ENCODE measurements at places on chromosomes 16 and 17.

DNA sequence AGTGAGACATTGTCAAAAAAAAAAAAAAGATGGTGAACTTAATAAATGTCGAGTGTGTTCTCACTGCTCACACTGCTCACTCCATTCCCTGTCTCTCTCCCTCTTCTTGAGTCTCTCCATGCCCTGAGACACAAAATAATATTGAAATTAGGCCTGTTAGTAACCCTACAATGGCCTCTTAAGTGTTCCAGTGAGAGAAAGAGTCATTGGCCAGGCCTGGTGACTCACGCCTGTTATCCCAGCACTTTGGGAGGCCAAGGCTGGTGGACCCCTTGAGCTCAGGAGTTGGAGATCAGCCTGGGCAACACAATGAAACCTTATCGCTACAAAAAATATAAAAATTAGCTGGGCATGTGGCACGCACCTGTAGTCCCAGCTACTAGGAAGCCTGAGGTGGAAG lies 16.2 kb upstream of the CSF3 start:
- DNase-seq, result no peak

DNA sequence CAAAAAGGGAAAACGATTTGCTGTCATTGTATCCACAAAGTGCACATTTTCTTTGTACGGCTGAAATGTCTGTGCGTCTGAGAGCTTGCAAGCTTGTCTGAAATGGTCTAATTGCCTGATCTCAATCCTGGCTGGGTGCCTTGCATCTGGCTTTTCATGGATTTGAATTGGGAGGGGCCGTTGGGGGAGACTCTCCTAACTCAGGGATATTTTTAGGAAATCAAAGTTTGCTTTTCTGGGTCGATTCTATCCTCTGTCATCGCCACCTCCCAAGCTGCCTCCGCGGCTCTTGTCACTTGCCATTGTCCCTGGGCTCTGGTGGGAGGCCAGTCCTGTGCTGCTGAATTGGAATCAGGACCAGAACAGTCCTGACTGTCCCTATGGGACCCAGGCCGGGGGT lies 33.3 kb upstream of the MGAT5B start:
- DNase-seq, result no peak

- DNase-seq, result no peak
Measured at GRCh38 chr17:44992242-44992939, 24.3 kb upstream of the C1QL1 start.

- no peak for DNase-seq
Measured at GRCh38 chr16:55056585-55057401, 126.1 kb downstream of the IRX5 start.

DNA sequence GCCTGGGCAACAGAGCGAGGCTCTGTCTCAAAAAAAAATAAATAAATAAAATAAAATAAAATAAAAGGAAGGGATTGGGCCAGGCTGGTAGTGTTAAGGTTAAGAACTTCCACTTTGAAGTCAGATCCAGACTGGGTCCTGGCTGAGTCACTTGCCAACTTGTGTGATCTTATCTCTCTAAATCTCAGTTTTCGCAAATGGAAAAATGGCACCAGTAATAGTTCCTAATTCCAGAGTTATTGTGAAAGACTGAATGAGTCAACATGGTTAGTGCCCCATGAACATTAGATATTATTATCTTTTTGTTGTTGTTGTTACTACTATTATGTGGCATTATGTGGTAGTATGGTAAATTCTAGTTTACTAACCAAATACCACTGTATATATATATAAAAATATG lies 188.0 kb upstream of the AXIN2 start:
- DNase-seq, result no peak

DNA sequence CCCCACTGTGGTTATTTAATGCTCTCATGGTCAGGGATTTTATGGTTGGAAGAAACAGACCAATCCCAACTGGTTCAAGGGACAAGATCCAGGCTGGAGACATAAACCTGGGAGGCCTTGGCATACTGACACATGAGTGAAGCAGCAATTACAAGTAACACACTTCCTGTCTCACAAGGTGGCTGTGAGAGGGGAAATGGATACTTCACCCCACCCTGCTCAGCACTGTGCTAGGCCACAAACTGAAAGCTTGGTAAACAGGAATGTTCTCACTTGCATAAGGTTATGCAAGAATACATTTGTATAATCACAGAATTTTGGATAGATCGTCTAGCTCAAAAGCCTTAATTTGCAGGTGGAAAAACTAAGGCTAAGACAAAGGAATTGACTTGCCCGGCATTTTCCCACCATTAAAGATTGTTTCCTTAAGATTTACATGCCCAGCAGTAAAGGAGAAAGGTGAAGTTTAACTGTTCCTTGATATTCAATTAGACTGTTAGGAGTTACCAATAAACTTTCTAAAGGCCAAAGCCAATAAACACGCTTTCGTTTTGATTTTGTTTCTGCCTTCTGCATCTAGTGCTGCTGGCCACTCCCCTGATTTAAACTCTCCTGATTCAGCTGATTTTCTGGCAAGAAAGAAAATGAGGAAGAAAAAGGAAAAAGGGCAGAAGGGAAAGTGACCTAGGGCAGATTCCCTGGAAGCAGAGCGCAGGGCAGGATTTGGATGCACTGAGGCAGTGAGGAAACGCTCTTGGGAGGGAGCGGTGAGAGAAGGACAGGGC lies 215.6 kb upstream of the CDH5 start:
- no peak for DNase-seq

DNA sequence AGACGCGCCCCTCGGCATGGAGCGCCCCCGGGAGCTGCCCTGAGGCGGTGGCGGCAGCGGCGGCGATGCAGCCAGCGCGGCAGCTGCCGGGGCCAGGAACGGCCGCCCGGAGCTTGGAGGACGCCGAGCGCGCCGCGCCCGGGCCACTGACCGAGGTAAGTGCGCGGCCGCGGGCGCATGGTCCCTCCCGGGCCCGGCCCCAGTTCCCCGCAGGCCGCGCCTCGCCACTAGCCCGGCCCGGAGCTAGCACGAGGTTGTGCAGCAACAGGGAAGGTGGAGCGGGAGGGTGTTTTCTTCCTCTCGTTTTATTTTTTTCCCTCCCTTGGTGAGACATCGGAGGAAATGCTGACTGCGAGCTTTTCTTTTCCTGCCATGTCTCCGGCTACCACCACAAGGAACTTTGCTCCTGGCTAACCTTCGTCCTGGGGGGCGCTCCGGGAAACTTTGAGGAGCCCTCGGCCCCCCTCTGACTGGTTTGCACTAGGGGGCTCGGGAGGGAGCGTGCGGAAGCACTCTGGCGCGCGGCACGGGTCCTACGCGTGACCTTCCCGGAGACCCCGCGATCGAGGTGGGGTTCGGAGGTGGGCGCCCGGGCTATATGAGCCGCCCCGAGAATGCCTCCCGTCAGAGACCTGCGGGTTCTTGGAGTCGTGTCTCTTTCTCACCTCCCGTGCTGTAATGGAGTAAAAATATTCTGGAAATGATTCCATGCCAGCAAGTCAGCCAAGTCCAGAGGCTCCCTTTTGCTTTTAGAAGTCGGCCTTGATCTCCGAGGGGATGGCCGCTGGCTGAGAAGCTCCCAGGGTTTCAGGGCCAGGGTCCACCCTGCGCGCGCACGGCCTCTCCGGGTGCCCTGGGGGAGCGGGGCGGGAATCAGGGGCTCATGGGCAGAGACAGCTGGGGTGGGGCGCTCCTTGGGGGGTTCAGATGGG lies 868 bp downstream of the KCNJ12 start:
- DNase-seq, result no peak

DNA sequence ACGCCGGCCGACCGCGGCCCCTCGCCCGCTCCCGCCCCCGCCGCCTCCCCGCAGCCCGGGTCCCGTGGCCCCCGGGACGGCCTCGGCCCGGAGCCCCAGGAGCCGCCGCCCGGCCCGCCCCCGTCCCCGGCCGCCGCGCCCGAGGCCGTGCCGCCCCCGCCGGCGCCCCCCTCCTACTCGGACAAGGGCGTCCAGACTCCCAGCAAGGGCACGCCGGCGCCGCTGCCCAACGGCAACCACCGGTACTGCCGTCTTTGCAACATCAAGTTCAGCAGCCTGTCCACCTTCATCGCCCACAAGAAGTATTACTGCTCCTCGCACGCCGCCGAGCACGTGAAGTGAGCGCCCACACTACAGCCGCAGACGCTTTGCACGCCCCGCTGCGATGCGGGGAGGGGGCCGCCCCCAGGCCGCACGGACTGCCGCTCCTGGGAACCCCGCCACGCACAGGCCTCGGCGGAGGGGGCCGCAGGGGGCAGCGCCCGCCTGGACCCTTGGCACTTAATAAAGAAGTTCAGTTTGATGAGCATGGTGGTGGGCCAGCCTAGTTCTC lies 35.5 kb upstream of the ZC3H18 start:
- DNase-seq, result no peak

DNA sequence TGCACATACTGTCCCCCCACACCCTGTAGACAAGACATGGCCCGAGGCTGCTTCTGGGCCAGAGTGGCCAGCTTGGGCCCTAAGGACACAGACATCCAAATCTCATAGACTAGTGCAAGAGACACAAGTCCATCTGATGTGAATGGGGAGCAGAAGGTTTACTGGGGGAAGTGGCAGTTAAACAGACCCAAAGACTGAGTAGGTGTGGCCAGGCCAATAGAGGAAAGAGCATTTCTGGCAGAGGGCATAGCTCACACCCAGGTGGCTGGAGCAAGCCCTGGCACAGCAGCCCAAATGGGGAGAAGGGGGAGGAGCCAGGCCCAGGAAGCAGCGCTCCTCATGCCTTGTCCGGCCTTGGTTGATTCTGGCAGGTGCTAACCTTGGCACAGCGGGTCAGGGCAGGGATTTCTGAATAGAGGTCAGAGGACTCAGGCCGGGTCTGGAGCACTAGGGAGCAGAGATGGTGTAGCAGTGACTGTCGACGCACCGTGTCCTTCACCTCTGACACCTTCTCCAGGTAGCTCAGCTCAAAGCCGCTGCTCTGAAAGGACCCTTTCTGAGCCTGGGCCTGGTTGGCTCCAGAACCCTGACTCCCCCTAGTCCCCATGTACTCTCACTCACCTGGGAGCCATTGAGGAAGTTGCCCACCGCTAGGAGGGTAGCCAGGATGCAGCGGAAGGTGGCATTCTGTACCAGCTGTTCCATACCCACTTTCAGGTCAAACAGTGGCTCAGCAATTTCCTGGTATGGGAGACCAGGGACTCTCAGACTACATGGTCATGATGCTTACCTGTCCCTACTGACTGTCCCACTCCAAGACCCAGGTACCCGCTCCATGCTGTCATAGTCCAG lies 4.1 kb downstream of the TMEM208 start:
- DNase-seq, result no peak

DNA sequence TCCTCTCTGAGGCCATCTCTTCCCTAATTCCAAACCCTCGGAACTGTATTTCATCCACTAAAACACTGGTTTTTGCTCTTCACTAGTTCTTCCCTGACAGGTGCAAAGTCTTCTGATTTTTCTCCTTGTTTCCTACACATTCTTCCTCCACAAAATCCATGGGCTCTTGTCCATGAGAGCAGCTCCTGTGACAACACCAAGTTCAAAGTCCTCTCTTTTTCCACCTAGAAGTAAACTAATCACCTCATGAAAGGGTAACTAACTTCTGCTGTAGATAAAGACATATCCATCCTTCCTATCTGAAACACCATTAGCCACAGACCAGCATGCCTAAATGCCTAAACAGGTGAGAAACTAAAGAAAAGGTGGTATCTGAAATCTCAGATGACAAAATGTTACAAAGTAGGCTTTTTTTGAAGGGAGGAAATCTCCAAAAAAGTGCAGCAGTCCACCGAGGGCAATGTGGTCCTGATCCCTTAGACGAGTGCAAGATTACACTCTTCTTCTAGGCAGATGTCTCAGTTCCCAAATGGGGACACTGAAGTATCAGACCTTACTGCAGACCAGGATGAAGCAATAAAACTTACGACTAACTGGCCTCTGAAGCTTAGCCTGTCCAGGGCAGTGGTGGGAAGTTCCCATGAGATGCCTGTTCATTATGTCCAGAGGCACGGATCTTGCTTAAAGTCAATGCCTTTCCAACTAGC lies 2.8 kb downstream of the PIP4K2B start:
- DNase-seq, result no peak

DNA sequence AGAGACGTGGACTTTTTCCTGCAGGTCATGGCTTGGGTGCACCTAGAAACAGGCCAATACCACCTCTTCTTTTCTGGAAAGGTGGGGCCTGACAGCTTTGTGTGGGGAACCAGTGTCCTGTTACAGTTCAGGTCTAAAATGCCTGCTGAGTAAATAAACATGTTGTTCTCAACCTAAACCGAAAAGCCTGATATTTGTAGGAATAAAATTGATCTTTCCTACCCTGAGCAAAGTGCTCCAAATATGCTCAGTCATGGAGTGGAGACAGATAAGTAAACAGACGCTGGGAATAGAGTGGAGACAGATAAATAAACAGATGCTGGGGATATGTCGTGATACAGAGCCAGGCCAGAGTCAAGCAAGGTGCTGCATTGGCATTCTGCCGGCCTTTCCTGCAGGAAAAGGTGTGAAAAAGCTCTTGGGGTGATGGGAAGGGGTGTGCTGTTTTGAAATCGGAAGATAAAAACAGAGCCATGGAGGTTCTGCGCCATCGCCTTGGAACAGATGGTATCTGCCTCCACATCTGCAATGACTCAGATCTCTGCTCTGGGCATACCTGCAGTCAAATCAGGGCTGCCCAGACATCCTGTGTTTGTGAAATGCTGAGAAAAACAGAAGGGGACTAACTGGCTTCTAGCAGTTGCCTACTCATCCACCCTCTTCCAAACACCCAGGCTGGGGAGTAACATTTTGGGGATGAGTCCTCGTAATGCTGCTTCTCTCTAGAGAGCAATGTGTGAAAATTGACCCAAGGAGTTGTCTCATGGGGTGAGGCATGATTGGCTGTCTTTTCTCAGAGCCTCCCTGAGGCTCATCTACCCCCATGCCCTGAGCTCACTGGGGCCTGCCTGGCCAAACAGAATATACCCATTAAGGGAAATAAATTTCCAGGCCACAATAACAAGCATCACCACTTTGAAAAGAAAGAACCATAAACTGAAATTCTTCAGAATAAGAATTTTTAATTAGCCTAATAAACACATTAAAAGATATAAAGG lies 16.8 kb upstream of the TRPV2 start:
- no peak for DNase-seq

DNA sequence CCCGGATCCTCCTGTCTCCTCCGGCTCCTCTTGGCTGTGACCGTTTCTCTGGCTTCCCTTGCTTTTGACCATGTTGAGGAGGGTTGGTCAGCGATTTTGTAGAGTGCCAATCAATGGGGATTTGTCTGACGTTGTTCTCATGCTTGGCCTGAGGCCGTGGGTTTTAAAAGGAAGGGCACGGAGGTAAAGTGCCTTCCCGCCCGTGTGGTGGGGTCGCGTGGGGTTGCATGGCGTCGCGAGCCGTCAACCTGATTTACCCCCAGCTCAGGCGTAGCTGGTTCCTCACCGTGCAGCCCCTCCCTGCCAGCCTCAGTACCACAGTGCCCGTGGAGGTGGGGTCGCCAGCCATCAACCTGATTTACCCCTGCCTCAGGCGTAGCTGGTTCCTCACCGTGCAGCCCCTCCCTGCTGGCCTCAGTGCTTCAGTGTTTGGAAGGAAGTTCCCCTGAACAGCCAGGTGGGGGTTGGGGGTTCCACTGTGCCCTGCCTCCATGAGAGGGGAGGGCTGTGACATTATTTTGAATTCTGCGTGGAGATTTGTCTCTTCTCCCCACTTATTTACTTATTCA lies 5.0 kb downstream of the TPSAB1 start:
- DNase-seq, result no peak
